ENCODE measurements at places on chromosomes 12 and 14. TPM values are rescaled to one million over a fixed set of nuclear protein-coding genes. Genes with fewer than 3 reads are reported as not detected.

NTF3 gene
- 0.61 TPM for total RNA-seq

SCARB1 gene
- total RNA-seq: 3.2 TPM

SYNDIG1L gene
- total RNA-seq: under 0.01 TPM

RHOJ gene
- total RNA-seq: 1.0 TPM

ZFHX2 gene
- 0.24 TPM for total RNA-seq

MLF2 gene
- total RNA-seq: 69.5 TPM

KRT80 gene
- total RNA-seq: 0.14 TPM

CD4 gene
- total RNA-seq: 91.9 TPM

Measured in thymus (tissue), 14 donors.